ENCODE measurements at places on chromosomes 7 and 10.

- DNase-seq, result no peak
Observed at GRCh38 chr7:2016761-2017480, 215.8 kb downstream of the MAD1L1 start.

DNA sequence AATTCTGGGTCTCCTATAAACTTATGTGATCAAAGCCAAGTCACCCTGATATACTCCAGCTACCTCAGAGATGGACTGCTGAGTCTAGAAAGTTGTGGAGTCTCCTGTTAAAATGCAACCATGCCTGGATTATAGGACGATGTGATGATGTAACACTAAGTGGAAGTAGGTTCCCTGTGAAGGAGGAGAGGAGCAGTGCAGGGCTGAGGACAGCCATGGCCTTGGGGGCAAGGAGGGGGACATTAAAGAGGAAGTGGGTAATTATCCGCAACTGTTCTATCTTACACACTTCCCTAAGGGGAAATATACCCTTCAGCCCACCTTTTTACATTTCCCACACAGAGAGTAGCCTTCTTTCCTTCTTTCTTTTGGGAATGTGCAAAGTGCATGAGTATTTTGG, 63.8 kb downstream of the MTPN start:
- no peak for DNase-seq

- no peak for DNase-seq
Observed at GRCh38 chr7:151453326-151453791, 13.4 kb upstream of the CRYGN start.

GRCh38 chr10:24935504-24936292, 16.7 kb downstream of the PRTFDC1 start:
- DNase-seq, result no peak

DNA sequence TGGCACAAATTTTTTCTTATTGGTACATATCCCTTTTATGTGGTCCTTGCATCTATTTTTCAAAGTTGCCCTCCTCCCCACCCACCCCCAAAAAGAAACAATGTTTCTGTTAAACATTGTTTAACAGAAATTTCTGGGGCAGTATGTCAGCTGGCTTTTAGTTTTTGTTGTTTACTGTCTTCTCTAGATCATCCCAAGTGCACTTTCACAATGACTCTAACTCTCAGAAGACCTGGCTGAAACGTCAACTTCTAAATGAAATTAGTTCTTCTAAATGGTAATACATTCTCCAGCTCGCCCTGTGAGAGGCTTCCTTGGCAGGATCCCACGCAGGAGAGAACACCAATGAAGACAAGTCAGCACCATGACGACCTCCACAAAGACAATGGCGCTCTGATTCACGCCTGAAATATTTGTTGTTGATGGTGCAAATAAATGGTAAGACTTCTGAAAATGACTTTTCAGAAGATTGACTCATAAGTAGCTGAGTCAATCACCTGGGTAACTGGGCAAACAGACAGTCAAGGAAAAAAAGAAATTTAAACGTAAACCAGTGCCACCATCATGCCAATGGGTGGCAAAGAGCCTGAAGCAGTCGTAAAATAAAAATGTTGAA, 293.7 kb downstream of the FZD1 start:
- no peak for DNase-seq

DNA sequence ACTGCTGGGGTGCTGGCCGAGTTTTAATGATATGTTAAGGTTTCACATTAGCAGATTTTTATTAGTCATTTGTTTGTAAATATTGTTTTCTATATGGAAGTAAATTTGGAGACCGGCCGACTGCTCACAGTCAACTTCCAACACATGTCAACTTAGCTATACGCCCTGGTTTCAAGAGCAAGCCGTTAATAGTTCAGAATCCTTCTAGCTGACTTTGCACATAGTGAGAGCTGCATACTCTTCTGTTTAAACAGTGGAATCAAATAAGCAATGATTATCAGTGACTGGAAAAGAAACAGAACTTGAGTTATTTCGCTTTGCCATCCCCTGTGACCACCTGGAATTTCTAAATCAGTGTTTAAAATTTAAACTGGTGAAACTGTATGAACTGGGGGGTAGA, 109.9 kb downstream of the PFKFB3 start:
- DNase-seq, result no peak
